ENCODE measurements at places on chromosomes 6 and 20.

DNA sequence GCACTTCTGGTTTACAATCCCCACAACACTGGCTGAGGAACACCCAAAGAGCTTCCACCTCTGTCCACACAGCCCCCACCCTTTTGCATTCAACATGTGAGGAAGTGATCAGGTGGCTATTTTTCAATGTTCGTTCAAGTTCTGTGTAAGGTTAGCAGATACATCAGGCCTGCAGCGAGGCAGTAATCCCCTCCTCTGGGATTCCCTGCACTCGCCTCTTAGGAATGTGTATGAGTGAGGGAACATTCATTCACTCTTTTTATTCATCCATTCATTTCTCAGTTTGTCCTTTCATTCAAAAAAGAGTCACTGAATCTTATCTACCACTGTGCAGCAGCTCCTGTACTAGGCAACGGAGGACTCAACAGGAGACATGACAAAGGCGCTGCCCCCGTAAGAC lies 236.4 kb upstream of the PRDM1 start:
- DNase-seq = no peak

GRCh38 chr6:83597051-83597450 lies 84.7 kb downstream of the PRSS35 start:
- DNase-seq = no peak

GRCh38 chr6:163170294-163170883 lies 244.1 kb upstream of the QKI start:
- peak; percentile 25 for DNase-seq

GRCh38 chr20:51208162-51208561 lies 185.3 kb upstream of the KCNG1 start:
- DNase-seq = no peak

DNA sequence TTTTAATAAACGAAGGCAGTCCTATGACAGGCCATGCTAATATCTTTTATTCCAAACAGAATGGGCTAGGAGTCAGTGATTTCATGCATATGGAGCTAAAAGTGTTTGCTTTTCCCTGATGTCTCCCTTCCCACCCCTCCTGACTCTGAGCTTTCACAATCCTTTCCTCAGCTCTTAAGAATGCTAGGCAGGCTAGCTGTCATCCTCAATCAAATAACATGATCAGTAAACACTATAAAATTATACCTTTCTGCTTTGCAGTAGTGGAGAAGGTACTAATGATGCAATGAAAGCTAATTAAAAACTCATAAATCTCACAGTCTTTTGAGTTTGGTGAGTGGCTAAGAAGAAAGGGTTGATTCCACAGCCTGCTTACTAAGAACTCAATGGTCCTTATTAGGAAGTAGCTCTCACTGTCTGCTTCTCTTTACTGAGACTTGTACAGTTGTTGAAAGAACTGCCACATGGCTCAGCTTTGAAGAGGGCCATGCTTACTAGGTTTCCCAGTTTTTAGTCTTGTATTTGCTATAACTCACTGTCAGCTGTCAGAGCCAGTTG lies 250.9 kb upstream of the JAG1 start:
- DNase-seq = peak; percentile 74

- DNase-seq = no peak
Measured at GRCh38 chr20:37081717-37082289, 14.0 kb downstream of the RBL1 start.

GRCh38 chr6:4941782-4942672 lies 61.8 kb downstream of the RPP40 start:
- peak; percentile 88 for DNase-seq

DNA sequence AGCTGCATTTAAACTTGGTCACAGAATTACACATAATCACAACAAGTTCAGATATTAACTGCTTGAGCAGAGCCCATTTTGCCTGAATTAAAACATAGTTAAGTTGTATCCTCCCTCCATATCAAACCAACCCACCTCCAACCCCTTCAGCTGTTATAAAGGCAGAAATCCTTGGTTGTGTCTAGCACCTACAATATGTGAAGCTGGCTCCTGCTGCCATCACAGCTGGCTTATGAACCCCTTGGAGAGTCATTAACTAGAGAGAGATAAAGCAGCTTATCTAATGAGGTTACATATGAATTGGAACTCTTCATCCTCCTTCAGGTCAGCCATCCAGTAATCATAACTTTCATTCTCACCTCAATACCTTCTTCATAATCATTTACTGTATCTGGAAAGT lies 101.8 kb downstream of the EPHA7 start:
- no peak for DNase-seq

DNA sequence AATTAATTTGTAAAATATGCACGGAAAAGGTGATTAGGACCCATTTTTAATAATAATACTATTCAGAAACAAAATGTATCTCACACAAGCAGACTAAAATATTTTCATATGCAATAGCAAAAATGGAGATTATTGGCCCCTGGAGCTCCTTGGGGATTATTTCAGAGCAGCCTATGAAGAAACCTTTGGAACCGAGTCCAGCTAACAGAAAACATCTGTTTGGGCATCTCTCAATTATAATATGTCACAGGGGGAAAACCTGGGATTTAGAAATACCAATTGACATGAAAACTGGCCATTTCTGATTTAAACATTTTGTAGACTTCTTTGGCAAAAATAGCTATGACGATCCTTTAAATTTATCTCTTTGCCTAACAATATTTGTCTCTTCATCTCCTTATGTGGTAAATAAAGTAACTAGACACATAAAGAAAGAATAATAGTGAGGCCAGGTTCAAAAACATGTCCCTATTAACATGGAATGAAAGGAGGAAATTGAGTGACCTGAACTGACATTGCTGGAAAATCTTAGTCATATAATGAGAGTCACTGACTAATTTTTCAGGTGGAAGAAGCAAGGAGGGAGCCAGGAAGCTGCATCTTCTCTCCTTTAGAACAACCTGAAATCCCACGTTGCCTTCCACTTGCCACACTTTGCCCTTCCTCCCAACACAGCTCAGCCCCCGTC lies 199.0 kb downstream of the SOD2 start:
- no peak for DNase-seq

DNA sequence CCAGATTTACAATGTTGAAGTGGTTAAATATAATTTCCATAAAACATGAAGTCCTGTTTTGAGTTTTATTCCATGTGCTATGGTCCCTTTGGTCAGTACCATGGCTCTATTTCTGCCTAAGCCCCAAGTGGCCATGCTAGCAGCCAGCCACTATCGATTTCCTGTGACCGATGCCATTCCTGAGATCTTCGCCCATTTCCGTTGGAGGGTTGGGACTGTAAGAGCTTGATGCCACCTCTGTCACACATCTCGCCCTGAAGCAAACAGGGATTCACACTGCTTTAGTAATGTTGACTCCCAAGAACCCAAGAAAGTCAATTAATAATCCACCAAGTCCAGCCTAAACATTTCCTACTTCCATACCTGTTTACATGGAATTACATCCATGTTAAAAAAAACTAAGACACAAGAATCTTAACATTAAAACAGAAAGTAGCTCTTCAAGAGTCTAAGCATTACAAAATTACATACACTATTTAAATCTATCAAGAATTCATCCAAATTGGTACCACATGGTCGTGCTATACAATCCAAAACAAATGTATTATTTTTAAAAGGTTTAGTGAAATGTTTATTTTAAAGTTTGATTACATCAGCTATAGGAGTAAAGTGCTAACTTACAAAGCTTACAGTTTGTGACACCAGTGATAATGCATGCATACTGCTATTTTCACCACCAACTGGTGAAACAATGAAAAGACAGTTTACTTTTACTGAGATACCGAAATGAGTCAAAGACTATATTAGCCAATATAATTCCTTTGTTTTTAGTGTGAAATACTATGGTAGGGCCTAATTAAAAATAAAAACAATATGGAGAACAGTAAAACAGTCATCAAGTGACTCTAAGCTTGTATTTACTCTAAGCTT lies 2.5 kb downstream of the RBM39 start:
- peak; percentile 61 for DNase-seq

DNA sequence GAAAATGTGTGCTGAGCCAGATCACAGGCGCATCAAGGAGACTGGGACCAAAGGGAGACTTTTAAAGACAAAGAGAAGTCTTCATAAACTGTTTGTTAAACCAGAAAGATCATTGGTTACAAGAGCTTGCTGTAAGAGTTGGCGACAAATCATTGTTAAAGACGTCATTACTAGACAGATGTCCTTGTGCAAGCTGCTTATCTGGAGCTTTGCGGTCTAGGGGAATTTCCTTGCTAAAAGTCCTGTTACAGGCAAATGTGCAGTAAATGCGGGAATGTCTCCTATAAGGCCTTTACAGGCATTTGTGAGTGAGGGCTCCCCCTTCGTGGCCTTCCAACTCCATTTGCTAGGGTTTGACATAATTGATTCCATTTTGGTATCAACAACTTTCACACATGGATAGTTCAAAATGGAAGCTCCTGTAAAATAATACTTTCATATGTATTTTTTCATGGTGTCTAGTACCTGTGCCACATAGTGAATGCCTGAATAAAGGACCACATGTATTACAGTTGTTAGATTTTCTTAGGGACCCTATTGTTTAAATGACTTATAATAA lies 362.4 kb downstream of the UTRN start:
- DNase-seq = peak; percentile 76

DNA sequence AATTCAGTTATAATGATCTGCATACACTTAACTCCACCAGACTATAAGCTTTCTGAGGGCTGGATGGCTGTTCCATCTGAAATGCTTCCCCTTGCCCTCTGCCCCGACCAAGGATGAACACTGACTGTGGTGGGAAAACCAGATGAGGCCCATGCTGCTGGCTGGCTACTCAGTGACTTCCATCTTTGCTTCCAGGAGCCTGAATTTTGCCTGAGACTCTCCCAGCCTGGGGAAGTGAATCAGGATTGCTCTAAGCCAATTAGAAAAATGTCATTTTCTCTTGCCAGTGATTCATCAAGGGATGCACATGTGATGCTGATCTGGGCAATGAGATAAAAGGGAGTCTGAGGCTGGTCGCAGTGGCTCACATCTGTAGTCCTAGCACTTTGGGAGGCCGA lies 1.7 kb upstream of the TOMM34 start:
- DNase-seq = peak; percentile 24

- DNase-seq = peak; percentile 83
Measured at GRCh38 chr6:108562503-108562993, 1.8 kb downstream of the FOXO3 start.

DNA sequence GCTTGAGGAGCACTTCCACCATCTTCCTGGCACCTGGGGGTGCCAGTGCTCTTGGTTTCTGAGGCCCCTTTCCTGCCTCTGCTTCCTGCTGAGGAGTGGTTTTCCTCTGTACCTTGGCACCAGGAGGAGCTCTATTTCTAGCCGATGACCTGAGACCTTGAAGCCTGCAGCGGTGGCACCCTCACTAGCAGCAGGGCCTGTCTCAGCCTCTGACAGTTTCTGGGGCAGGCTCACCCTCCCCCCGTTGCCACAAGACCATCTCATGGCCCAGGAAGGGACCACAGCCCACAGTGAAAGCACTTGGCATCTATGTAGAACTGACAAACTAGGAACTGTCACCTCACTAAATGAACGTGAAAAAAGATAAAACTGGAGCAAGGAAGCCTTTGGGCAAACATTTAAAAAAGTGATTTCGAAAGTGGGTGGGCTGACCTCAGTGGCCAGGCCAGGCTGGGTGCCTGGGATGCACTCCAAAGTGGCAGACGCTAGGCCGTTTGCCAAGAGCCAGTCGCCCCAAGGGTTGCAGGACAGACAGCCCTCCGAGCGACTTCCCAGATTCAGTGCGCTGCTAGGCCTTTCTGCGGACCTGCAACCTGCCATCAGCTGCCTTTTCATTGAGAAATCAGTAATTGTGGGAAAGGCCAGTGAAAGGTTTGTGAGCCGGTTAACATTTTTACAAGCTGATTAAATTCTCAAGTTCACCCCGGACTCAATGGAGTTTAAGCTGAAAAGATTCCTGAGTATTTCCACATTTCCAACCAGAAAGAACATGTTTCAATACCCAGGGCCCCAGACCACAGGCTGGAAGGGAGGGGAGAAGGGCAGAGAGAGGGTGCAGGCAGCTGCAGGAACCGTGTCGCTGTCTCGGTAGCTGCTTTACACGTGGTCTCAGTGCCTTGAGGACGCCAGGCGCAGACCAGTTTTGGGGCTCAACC lies 303.7 kb downstream of the ESR1 start:
- no peak for DNase-seq

GRCh38 chr6:137903933-137904821 lies 37.1 kb downstream of the TNFAIP3 start:
- DNase-seq = peak; percentile 47

DNA sequence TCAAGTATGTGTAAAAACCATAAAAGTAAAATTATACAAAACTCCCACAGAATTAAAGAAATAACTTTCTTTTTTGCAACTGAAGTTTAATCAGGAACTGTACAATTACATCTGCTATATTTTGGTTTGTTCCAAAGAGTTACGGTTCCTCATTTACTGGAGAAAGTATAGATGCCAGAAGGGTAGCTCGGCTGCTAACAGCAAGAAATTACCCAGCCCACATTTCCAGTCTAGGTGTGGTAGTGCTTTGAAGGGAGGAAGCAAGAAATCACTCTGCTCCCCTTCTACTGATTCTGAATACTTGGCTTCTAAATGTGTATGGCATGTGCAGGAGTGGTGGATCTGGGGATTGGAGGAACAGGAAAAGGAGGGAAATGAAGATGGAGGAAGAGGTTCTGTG lies 441.3 kb downstream of the CDC5L start:
- DNase-seq = no peak

- no peak for DNase-seq
Measured at GRCh38 chr6:16948396-16948795, 153.5 kb upstream of the STMND1 start.

- no peak for DNase-seq
Measured at GRCh38 chr20:38198238-38198861, 33.3 kb upstream of the TGM2 start.

- DNase-seq = no peak
Measured at GRCh38 chr6:68506911-68507310, 128.2 kb upstream of the ADGRB3 start.

- no peak for DNase-seq
Measured at GRCh38 chr6:84770521-84770920, 6.1 kb upstream of the TBX18 start.

GRCh38 chr6:7902221-7902620 lies 8.4 kb downstream of the TXNDC5 start:
- no peak for DNase-seq

All from fibroblast of pulmonary artery (primary cell).